ENCODE measurements at places on chromosomes 7 and 10. TPM values are rescaled to one million over a fixed set of nuclear protein-coding genes. Genes with fewer than 3 reads are reported as not detected.

DNA sequence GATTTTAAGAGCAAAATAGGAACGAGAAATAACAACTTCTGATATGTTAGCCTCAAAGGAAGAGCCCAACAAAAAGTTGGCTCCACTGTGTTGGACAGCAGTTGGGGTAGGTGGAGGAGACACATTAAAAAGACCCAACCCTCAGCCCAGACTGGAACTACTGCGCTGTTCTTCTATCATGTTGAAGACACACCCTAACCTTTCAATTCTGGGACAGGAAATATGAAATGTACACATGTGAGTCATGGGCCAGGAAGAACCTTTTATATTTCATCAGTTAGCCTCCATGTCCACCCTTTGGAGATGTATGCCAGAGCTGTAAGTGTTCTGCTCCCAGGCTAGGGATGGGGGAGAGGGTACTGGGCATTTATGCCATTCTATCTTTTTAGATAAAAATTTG, 22.1 kb downstream of the CLDN12 start:
- DNase-seq: no peak

DNA sequence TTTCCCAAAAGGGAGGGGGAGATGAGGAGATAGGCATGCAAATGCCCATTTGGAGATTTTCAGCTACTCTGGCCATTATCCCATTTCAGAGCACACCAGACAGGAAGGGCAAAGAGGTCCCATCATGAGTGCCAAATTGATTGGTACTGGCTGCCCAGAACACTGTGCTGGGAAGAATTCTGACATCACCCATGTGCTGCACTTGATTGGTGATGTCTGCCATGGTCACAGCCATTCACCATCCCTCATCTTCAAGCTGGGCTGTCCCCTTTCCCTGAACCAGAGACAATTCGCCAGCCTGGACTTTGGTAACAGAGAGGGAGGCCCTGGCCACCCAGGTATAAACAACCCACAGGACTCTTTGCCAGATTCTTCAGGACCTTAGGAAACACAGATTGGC, 23.2 kb upstream of the RADIL start:
- DNase-seq: no peak

GRCh38 chr10:124605856-124606812, 138.0 kb downstream of the FAM53B start:
- peak; percentile 66 for DNase-seq

GRCh38 chr10:44874166-44874565, 37.0 kb upstream of the TMEM72 start:
- no peak for DNase-seq

- peak; percentile 55 for DNase-seq
These were observed 127.8 kb downstream of the SH3PXD2A start for GRCh38 chr10:103727546-103727963.

GRCh38 chr7:148402159-148402558, 188.4 kb upstream of the C7orf33 start:
- DNase-seq: no peak

GRCh38 chr10:5496261-5497250, 2.8 kb downstream of the CALML5 start:
- no peak for DNase-seq

GRCh38 chr10:123743441-123744223, 77.5 kb downstream of the GPR26 start:
- DNase-seq: no peak

- DNase-seq: no peak
These were observed 73.8 kb upstream of the CDK1 start for GRCh38 chr10:60704471-60704870.

DNA sequence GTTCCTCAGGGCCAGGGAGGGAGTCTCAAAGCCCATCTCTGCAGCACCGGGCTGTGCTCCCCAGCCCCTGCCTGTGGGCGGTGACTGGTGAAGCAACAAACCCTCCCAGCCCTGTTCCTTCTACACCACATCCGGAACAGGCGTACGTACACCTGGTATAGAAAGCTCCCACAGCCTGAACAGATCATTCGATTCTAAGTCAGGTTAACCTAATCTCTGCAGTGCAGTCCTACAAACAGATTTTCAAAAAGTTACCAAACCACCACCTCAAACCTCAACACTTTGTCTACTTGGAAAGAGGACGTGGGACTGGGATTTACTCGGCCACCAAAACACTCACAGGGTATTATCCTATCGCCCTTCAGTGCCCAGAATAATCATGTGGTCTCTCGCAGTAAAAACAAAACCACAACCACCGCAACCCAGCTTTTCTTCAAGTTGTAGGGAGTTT, 238.4 kb downstream of the DIP2C start:
- no peak for DNase-seq

The GPER1 gene
- 5.4 TPM for polyA plus RNA-seq

The HGF gene
- 21.0 TPM for polyA plus RNA-seq

The IDI2 gene
- 0.24 TPM for polyA plus RNA-seq
